Caco-2 (cell line): ENCODE measurements at places on chromosomes 3 and 15. TPM values are rescaled to one million over a fixed set of nuclear protein-coding genes. Genes with fewer than 3 reads are reported as not detected.
A peak's percentile ranks its signal among the peaks of the same experiment; 100 is the strongest.

DNA sequence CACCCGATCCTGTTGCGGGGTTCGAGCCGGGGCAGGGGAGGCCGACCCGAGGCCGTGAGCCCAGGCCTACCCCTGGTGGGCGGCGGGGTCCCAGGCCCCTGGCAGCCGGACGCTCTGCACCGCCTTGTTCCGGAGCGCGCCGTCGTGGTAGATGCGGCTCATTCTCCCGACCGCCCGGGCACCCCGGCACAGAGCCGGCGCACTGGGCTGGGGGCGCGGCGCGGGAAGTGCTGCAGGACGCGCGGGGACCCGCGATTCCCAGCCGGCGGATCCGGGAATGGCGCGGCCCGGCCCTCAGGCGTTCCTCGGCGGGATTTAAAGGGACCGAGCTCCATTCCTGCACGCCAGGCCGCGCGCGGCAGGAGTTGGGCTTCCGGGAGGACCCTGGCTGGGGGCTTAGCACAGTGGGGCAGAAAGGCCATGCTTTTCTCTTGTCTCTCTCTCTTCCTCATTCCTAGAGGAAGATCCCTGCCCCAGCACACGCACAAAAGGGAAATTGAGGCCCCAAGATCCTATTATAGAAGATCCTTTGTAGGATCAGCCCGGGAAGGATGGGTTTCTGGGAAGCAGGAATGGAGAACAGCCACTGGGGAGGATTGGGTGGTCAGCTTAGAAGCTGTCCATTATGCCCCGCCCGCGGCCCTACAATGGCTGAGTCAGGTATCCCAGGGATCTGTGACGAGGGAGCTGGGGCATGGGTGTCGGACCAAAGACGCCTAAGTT is at the start of gene ARPIN:
Gene ARPIN (minus strand): TSS at position 279 of the 723 bp plus-strand sequence. CDS start 117 bp downstream, at position 162.
- H3K36me3 ChIP-seq = no peaks in the 10 kb centered on the region; the same call in 1 of the 2 replicates
- peak; percentile 67 for DNase-seq
- H3K4me3 ChIP-seq = peak within 1 kb of the TSS; percentile 54
- peak within 1 kb of the TSS; percentile 75 for H3K27ac ChIP-seq
- H3K4me1 ChIP-seq = peaks cover 23% of the 10 kb centered on the region

DNA sequence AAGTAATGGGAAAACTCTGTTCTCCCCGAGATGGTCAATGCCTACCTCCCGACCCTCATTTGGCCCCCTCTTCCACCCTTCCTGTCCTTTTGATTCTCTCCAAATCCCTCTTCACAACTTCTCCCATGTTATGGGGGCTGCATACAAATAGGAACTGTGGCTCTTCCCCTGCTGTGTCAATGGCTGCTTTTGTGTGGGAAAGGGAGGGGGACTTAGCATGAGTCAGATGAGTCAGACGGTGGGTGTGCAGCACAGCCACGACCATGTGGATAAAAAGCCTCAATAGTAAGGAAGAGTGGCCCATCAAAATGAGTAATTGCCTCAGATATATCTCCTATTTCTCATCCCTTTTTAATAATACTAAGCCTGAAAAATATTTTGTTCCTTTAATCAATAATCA is 31.9 kb downstream of the SPATA16 start:
- no peaks in the 10 kb centered on the region for H3K4me1 ChIP-seq
- H3K36me3 ChIP-seq = no peaks in the 10 kb centered on the region
- no peak for DNase-seq
- H3K27me3 ChIP-seq = no peaks in the 10 kb centered on the region

- no peak for DNase-seq
- peaks cover 9% of the 10 kb centered on the region for H3K4me1 ChIP-seq
- H3K27me3 ChIP-seq = no peaks in the 10 kb centered on the region
- H3K4me3 ChIP-seq = no peak overlapping the region
- no peak overlapping the region for H3K27ac ChIP-seq
- H3K36me3 ChIP-seq = no peaks in the 10 kb centered on the region
Observed at GRCh38 chr15:101246824-101247745, 4.8 kb downstream of the CHSY1 start.

- H3K4me1 ChIP-seq = no peaks in the 10 kb centered on the region
- H3K4me3 ChIP-seq = no peak overlapping the region
- no peaks in the 10 kb centered on the region; the same call in 1 of the 2 replicates for H3K27me3 ChIP-seq
- peak; percentile 8 for DNase-seq
- H3K27ac ChIP-seq = no peak overlapping the region
- H3K36me3 ChIP-seq = no peaks in the 10 kb centered on the region
Observed at GRCh38 chr15:28989239-28989830, 103.6 kb downstream of the APBA2 start.

GRCh38 chr3:44108481-44108880 is 133.2 kb upstream of the TOPAZ1 start:
- H3K27ac ChIP-seq = no peak overlapping the region
- H3K27me3 ChIP-seq = no peaks in the 10 kb centered on the region
- no peaks in the 10 kb centered on the region for H3K4me1 ChIP-seq
- H3K36me3 ChIP-seq = no peaks in the 10 kb centered on the region
- no peak overlapping the region for H3K4me3 ChIP-seq

- no peak for DNase-seq
- peaks cover 17% of the 10 kb centered on the region for H3K4me1 ChIP-seq
- H3K4me3 ChIP-seq = no peak overlapping the region
- no peaks in the 10 kb centered on the region for H3K36me3 ChIP-seq
- H3K27me3 ChIP-seq = no peaks in the 10 kb centered on the region
Observed at GRCh38 chr15:45866616-45867015, 231.8 kb downstream of the SQOR start.

- no peaks in the 10 kb centered on the region for H3K36me3 ChIP-seq
- no peak overlapping the region for H3K4me3 ChIP-seq
- H3K27me3 ChIP-seq = no peaks in the 10 kb centered on the region; the same call in 1 of the 2 replicates
- no peak for DNase-seq
Observed at GRCh38 chr3:70056081-70056480, 56.5 kb downstream of the SAMMSON start.

DNA sequence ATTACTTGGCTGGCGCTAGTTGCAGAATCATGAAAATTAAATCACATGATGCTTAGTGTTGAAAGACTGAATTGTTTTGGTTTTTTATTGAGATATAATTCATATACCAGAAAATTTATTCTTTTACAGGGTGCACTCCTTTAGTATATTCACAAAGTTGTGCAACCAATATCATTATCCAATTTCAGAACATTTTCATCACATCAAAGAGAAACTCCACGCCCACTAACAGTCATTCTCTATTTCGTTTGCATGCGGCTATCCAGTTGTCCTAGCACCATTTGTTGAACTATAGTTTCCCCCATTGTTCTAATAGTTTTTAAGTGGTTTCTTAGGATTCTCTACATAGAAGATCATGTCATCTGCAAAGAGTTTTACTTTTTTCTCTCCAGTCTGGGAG is 3.7 kb downstream of the EHD4 start:
- no peaks in the 10 kb centered on the region for H3K27me3 ChIP-seq
- H3K4me3 ChIP-seq = no peak overlapping the region
- H3K4me1 ChIP-seq = peaks cover 44% of the 10 kb centered on the region
- DNase-seq = no peak

DNA sequence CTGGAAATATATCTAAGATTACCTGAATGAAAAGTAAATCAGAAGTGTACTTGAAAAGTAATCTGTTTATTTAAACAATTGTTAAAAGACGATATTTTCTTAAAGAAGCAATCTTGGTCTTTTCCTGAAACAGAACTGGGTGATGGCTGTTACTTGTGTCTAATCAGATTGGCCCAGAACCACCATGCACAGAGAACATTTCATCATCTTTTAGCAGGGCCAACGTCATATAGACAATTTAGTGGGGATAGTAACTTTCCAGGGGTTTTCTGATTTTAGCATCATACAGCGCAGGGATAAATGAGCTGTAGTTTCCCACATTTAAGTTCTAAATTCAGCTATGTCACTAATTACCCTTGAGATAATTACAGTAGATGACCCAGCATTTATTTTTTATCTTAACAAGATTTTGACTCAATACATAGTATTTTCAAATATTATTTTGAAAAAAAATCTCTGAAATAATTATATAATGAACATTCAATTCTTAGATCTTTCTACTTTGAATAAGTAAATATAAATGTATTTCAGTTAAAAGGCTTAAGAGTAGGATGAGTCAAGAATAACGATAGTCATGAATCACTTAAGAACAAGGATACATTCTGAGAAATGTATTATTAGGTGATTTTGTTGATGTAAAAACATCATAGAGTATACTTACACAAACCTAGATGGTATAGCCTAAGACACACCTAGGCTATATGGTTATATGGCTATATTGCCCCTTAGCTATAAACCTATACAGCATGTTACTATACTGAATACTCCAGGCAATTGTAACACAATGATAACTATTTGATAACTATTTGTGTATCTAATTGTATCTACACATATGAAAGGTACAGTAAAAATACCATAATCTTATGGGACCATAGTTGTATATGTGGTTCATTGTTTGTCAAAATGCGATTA is 103.8 kb upstream of the MME start:
- H3K4me1 ChIP-seq = no peaks in the 10 kb centered on the region
- no peak for DNase-seq
- H3K27ac ChIP-seq = no peak overlapping the region

GRCh38 chr3:173065543-173065981 is 75.5 kb downstream of the SPATA16 start:
- H3K27me3 ChIP-seq = no peaks in the 10 kb centered on the region

- no peak overlapping the region for H3K27ac ChIP-seq
- no peak for DNase-seq
- peaks cover 15% of the 10 kb centered on the region for H3K4me1 ChIP-seq
- no peaks in the 10 kb centered on the region for H3K27me3 ChIP-seq
Observed at GRCh38 chr3:12670365-12671119, 6.6 kb upstream of the RAF1 start.

- H3K4me3 ChIP-seq = no peak overlapping the region
- DNase-seq = no peak
- H3K27ac ChIP-seq = no peak overlapping the region
- no peaks in the 10 kb centered on the region for H3K27me3 ChIP-seq
- H3K36me3 ChIP-seq = no peaks in the 10 kb centered on the region
- peaks cover 21% of the 10 kb centered on the region for H3K4me1 ChIP-seq
Observed at GRCh38 chr15:88394553-88395145, 72.5 kb downstream of the MRPL46 start.

DNA sequence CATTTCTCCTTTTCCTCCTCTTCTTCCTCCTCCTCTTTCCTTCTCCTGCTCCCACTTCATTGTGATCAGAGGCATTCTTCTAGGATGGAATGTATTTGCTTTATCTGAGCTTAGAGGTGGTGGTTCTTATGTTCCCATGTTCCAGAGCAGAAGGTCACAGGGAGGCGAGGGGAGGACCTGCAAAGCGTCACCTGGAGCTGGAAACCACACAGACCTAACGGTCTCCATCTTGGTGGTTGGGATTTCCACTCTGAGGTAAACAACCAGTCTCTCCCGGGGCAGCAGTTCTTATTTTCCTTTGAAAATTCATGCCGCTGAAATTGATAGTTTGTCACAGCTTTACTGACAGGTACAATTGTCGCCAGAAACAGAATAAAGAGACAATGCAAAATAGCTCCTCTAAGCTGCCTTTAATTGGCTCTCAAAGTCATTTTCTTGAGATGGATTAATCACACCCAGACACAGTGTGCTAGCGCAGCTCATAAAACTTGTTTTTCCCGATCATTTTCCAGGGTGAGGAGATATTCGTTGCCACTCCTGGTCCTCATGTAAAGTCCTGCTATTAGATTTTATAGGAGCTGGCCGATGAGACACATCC is 16.9 kb upstream of the AGBL1 start:
- no peak overlapping the region for H3K27ac ChIP-seq
- no peak overlapping the region for H3K4me3 ChIP-seq
- no peaks in the 10 kb centered on the region for H3K27me3 ChIP-seq
- H3K36me3 ChIP-seq = no peaks in the 10 kb centered on the region

DNA sequence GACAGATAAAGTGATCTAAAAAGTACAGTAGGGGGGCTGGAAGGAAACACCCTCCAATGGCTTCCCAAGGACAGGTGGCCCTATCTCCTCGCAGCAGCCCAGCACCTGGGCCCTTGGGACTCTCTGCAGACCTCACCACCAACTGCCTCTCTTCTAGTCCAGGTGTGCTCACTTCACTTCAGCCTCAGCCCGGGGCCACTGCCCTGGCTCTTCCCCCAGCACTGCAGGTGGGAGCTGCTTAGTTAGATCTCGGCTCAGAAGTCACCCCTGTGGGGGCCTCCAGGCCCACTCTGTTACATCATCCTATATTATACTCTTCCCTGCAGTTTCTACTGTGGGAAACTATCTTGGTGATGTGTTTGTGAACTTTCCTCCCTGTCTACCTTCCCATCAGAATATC is 2.0 kb downstream of the KLF15 start:
- H3K36me3 ChIP-seq = no peaks in the 10 kb centered on the region
- no peak for DNase-seq
- H3K4me1 ChIP-seq = peaks cover 4% of the 10 kb centered on the region; the same call in 1 of the 2 replicates
- H3K27me3 ChIP-seq = no peaks in the 10 kb centered on the region
- peak overlapping the region; percentile 67 for H3K27ac ChIP-seq

GRCh38 chr3:129612534-129613366 is 6.3 kb upstream of the PLXND1 start:
- no peak overlapping the region for H3K4me3 ChIP-seq
- no peak for DNase-seq
- no peaks in the 10 kb centered on the region for H3K36me3 ChIP-seq

DNA sequence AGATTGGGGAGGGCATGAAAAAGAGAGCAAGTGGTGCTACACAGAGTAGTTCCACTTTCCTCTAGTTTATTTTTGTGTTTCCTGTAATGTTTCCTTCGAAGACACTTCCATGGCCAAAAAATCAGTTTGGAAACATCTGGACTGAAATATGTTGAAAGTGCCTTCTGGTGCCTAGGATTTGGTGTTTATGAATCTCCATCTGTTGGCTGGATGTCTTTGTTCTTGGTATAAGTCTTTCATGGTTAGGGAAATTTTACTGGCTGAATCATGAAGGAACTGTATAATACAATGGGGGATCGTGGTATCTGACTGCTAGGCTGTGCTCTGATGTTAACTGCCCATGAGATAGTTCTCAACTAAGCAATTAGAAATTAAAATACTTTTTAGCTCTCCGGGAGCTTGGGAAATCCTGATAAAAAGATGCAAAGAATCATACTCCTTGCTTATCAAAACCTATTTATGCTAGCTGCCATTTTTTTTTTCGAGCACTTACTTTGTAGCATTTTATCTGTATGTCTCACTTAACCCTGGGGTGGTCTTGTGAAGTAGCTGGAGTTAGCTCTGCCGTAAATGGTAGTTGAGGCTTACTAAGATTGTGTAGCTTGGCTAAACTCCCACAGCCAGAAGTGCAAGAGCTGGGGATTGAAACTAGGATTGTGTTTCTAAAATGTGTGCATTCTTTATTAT is 21.9 kb downstream of the AKAP13 start:
- H3K4me1 ChIP-seq = peaks cover 13% of the 10 kb centered on the region
- no peak overlapping the region for H3K27ac ChIP-seq
- DNase-seq = no peak
- H3K4me3 ChIP-seq = no peak overlapping the region
- H3K27me3 ChIP-seq = no peaks in the 10 kb centered on the region

Gene CYP8B1
- total RNA-seq = not detected in 2 replicates

Gene C3orf22
- not detected in 2 replicates for total RNA-seq

Gene ASB14
- total RNA-seq = not detected in 2 replicates

Gene SCG5
- total RNA-seq = 0.84 and 1.5 TPM in 2 replicates

Gene SKOR1
- total RNA-seq = not detected in 2 replicates

Gene SEMA5B
- 0.84 and 1.0 TPM in 2 replicates for total RNA-seq

Gene CLRN1
- not detected in 2 replicates for total RNA-seq

Gene CKMT1A
- total RNA-seq = 1.5 and 3.0 TPM in 2 replicates
